ENCODE measurements at places on chromosomes 6 and 20. TPM values are rescaled to one million over a fixed set of nuclear protein-coding genes. Genes with fewer than 3 reads are reported as not detected.

DNA sequence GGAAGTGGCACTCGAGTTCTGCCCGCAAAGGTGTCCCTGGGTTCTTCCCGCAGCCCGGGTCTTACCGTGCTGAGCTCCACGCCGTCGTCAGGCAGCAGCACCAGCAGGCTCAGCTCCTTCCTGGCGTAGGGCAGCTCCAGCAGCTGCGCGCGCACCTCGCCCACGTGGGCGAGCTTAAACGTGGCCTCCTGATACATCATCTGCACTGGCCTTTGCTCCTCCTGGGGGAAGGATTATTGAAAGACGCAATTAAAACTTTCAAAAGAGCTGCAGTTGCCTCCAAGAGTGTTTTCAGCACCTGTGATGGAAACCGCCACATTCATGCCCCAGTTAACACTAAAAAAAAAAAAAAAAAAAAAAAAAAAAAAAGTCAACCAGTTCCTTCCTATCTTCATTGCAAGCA is 11.3 kb downstream of the SERPINB9 start:
- H3K36me3 ChIP-seq: no peaks in the 10 kb centered on the region
- H3K4me1 ChIP-seq: no peaks in the 10 kb centered on the region
- DNase-seq: peak; percentile 66
- no peak overlapping the region for H3K27ac ChIP-seq

The KIAA0408 gene
- 3.3 TPM for total RNA-seq

DNA sequence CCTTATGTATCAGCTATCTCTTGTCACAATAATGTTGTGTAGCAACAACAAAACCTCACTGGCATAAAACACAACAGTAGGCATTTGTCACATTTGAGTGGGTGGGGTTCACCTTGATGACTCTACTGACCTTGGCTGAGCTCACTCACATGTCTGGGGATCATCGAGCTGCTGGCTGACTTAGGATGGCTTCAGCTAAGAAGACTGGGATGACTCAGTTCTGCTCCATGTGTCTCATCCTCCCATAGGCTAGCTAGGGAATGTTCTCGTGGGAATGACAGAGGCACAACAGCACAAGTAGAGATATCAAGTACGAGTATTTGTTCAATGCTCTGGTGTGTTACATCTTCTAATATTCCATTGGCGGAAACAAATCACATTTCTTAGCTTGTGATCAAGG is 167.9 kb downstream of the PLCB1 start:
- DNase-seq: no peak
- no peak overlapping the region for H3K4me3 ChIP-seq
- no peaks in the 10 kb centered on the region for H3K27me3 ChIP-seq
- no peak overlapping the region for H3K27ac ChIP-seq
- no peaks in the 10 kb centered on the region for H3K4me1 ChIP-seq

DNA sequence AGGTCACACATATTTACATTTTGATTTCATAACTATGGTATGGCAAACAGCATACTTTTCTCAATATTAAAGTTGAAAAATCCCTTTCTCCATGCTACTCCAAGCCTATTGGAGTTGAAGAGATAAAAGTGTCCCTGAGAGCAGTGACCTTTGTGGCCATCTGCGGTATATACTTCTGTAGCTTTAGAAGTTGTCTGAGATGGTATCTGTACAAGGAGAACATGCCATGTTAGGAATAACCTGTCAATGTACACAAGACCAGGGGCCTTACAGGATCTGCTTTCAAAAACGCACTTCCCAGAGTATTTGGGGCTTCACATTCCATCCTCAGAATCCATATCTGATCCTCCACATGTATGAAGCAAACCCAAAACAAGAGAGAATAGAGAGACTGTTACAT is 226.7 kb downstream of the MEI4 start:
- H3K27me3 ChIP-seq: no peaks in the 10 kb centered on the region
- DNase-seq: no peak
- no peak overlapping the region for H3K4me3 ChIP-seq

GRCh38 chr20:22929661-22930060 is 105.5 kb upstream of the SSTR4 start:
- H3K4me1 ChIP-seq: no peaks in the 10 kb centered on the region
- H3K27me3 ChIP-seq: no peaks in the 10 kb centered on the region
- no peak overlapping the region for H3K27ac ChIP-seq
- no peak overlapping the region for H3K4me3 ChIP-seq
- no peaks in the 10 kb centered on the region for H3K36me3 ChIP-seq
- DNase-seq: no peak

DNA sequence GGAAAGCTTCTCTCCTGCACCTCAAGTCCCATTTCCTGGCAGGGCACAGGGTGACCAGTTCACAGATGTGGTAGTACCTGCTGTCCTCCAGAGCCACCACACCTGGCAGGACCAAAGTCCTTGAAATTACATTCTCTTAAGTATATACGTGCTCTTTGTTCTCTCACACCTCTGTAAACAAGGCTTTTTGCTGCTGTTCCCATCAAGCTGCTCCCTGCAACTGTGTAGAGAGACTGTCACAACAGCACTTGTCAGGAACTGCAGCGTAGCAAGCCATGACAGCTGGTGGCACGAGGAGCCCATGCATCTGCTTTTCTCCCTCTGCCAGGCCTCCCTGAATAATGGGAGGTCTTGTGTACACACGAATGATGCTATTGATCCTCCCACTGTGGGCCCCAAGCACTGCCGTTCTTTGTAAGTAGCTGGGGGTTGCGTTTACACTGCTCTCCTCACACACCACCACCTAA is 431.8 kb downstream of the CD83 start:
- no peak overlapping the region for H3K4me3 ChIP-seq
- H3K27me3 ChIP-seq: no peaks in the 10 kb centered on the region
- H3K27ac ChIP-seq: no peak overlapping the region
- H3K4me1 ChIP-seq: peaks cover 6% of the 10 kb centered on the region

The TPD52L1 gene
- total RNA-seq: 22.5 TPM

- H3K27me3 ChIP-seq: no peaks in the 10 kb centered on the region
- H3K4me3 ChIP-seq: no peak overlapping the region
- no peaks in the 10 kb centered on the region for H3K4me1 ChIP-seq
- no peak overlapping the region for H3K27ac ChIP-seq
Observed at GRCh38 chr6:50716899-50717509, 3.7 kb downstream of the TFAP2D start.

The IL20RA gene
- 16.6 TPM for total RNA-seq

The OOEP gene
- total RNA-seq: 26.9 TPM

DNA sequence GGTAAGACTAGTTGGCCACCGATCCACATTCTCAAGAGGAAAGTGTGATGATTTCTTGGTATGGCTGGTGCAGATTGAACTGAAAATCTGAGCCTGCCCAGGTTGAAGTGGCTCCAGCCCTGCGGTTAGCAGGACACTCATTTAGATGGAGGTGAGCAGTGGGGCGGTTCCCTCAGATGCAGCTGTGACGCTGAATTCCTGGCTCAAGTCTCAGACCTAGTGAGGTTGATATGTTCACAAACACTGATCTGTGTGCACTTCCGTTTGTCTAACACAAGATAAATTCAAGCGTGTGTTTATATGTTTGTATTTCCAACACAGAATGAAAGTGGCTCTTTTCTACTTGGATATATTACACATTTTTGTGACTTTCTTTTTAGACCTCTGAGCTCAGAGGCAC is 83.4 kb upstream of the FRMD1 start:
- DNase-seq: no peak
- no peak overlapping the region for H3K4me3 ChIP-seq
- H3K4me1 ChIP-seq: peaks cover 2% of the 10 kb centered on the region

The BANF2 gene
- 60.2 TPM for total RNA-seq

- DNase-seq: peak; percentile 70
- no peaks in the 10 kb centered on the region for H3K36me3 ChIP-seq
- no peak overlapping the region for H3K27ac ChIP-seq
- H3K4me1 ChIP-seq: no peaks in the 10 kb centered on the region
Observed at GRCh38 chr6:37648465-37649330, 49.0 kb downstream of the MDGA1 start.

- no peaks in the 10 kb centered on the region for H3K36me3 ChIP-seq
- H3K27me3 ChIP-seq: no peaks in the 10 kb centered on the region
- no peak overlapping the region for H3K27ac ChIP-seq
- no peak for DNase-seq
Observed at GRCh38 chr6:45947807-45948206, 67.9 kb downstream of the CLIC5 start.
